Stimulated activated CD8-positive, alpha-beta memory T cell treated with anti-CD3 and anti-CD28 coated beads, Interleukin-4, amount 100 ng/mL, for 1 hour (primary cell): ENCODE measurements at places on chromosomes 2 and 18.

DNA sequence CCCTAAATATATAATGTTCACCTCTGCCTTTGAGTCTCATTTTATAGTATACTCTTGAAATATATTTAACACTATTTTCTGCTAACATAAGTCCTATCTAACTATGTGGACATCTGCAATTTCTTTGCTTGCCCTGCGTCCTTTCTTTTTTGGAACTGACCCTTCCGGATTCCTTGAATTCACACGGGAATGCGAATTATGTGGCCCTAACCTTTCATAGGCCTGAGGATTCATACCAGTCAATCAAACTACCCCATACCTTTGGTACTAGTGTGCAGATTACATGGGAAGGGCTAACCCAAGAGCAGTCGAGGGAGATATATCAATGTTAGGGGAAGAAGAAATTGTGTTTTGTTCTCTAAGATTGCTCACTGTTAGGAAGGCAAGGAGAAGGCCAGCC, 56.4 kb downstream of the NRXN1 start:
- no peak for DNase-seq

GRCh38 chr2:153071090-153071489, 352.7 kb downstream of the ARL6IP6 start:
- DNase-seq, result no peak

DNA sequence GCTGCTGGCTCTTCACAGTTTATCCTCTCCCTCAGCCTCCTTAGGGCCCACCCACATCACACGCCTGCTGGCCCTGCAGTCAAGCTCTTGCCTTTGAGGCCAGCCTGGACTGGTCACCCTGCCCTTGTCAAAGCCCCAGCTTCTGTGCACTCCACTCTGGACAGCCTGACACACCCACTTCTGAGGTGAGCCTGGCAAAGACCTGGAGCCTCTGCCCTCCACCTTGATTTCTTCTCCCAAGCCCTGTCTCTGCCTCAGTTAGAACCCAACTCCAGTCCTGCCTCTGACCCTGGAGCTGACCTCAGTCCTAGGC, 37.0 kb upstream of the TAF1B start:
- DNase-seq, result no peak

- no peak for DNase-seq
These were observed 3.0 kb downstream of the KLHL41 start for GRCh38 chr2:169512525-169512924.

GRCh38 chr2:209472112-209472832, 48.4 kb downstream of the MAP2 start:
- no peak for DNase-seq

DNA sequence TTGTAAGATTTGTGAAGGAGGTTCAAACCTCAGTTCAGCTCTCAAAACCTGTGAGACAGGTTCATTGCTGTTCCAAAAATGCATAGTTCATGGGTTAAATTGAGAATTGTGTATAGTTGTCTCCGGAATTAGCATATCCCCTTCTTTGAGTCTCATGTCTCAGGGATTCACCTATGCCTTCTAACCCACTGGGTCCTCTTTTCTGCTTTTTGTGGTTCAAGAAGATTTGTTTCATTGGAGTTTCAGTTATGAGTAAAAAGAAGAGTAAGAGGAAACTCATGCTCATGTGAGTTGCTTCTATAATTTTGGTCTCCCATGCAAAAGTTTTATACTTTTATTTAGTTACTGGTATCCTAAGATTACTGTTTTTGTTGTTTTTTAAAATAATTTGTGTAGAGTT, 1219.8 kb upstream of the ZEB2 start:
- no peak for DNase-seq

DNA sequence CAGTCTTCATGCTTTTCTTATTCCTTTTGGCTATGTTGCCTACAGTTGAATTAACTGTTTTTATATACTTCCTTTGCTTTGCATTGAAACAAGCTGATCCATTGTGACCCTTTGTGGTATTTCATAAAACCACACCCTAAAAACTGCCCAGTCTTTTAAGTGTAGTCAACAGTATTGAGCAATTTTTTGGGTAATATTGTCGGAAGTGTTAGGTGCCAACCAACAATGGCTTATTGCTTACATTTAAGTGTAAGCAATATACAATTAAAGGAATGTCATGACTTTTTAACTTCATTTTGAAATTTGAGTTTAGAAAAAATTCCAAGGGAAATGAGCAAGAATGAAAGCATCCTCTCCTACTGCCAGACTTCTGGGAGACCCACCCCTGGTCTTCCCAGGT, 174.1 kb downstream of the NEDD4L start:
- no peak for DNase-seq

DNA sequence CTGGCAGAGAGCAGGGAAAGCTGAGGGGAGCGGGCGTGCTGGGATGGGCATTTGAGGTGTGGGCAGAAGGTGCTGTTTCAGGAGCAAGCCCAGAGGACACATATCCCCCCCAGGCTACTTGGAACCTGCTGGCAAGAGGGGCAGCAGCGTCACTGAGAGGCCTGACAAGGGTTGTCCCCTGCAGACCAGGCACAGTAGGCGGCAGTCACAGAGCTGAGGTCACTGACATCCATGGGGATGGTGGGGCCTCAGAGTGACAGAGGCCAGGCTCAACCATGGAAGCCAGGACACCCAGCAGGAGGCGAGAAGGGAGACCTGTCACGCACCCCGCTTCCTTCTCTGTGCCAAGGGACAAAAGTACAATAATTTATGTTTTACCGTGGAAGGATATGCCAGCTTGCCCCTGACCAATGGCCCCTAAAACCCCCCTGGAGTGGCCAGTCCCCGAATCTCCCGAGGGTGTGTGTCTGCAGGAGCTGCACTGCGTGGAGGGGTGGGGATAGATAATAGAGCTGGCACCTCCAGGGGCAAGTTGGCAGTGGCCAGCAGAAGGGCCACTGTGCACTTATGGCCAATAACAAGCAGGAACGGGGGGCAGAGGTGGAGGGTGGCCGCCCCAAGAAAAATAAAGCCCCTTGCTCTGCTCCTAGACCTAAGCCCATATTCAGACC, 86.3 kb upstream of the SLC66A3 start:
- no peak for DNase-seq

- DNase-seq, result no peak
These were observed 109.1 kb downstream of the FIGN start for GRCh38 chr2:163626639-163627109.

GRCh38 chr2:43144263-43144662, 82.1 kb downstream of the ZFP36L2 start:
- DNase-seq, result no peak

GRCh38 chr2:57515366-57515765, 531.2 kb upstream of the VRK2 start:
- DNase-seq, result no peak

GRCh38 chr18:49976795-49977560, 163.6 kb upstream of the ACAA2 start:
- no peak for DNase-seq

GRCh38 chr18:10322435-10322834, 132.0 kb upstream of the APCDD1 start:
- no peak for DNase-seq

DNA sequence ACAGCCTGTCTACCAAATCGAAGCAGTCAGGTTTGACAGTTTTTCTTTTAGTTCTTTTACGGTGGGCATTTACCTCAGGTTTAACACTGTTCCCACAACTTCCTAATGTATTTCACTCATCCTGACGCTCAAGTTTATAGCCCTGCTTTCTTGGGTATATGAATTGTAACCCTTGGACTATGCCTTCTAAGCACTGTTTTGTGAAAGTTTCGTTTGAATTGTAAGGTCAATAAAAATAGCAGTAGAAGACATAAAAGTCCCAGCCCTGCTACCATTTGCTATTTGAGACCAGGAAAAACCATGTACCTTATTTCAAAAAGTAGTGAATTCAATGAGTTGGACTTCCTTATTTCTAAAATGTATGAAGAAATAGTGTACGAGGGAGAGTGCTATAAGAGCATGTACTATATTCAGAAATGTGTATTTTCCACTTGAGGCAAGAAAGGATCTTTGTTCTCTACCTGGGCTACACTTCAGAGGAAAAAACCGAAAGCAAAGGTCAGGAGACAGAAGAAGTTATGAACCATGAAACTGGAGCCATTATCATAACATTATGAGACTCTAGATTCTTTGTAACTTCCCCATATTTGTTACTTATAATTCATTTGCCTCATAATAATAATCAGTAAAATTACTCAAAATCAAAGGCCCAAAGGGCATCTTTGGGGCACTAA, 1.9 kb upstream of the ZC3H15 start:
- DNase-seq, result no peak
